Frontal cortex (tissue), 4 donors: ENCODE measurements at places on chromosomes 2 and 18.

DNA sequence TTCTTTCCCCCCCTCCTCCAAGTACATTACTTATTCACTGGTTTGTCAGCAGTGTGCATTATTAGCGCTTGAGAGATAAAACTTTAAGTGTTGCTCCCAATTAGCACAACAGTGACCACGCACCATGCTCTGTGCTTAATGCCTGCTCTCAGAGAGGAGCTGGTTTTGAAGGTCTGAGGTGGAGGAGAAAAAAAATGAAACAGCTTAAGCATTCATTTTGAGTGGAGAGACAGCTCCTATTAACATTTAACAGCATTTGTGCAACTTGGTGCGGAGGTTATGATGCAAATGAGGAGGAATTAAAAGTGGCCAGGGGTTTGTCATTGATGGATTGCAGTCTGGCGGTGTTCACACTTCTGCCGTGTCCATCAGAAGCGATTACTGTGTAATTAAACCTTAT lies 141.8 kb downstream of the FIGN start:
- no peak for DNase-seq

- DNase-seq = no peak
Measured at GRCh38 chr2:164719996-164720941, 99.0 kb upstream of the GRB14 start.

GRCh38 chr2:181250691-181251090 lies 206.5 kb upstream of the ITGA4 start:
- DNase-seq = no peak

DNA sequence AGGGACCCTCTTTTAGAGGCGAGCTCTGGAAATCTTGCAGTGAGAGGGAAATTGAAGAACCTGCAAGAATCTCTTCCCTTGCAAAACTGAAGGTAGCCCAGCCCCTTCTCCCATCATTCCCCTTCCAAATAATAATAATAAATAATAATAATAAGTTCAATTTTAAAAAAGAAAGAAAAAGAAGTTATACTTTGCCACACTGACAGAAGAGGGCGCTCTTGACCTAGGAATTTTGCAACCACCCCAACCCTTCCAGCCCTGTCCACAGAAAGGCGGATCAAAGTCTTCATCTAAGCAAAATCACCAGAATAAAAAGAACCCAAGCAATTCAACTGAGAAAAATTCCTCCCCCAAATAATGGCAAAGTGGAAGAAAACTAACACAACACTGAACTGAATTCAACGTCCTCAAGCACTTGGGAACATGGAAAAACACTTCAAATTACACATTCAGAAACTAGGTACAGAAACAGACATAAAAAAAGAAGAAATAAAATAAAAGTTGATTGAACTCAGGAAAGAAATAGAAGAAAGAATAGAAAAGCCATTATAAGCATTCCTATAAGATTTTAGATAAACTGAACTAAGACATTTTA lies 98.9 kb upstream of the GLS start:
- DNase-seq = no peak

GRCh38 chr18:80159713-80160636 lies 50.9 kb downstream of the ADNP2 start:
- DNase-seq = no peak

- no peak for DNase-seq
Measured at GRCh38 chr2:217751192-217751591, 251.6 kb downstream of the TNS1 start.

- DNase-seq = no peak
Measured at GRCh38 chr2:19124135-19124534, 234.3 kb downstream of the OSR1 start.

- no peak for DNase-seq
Measured at GRCh38 chr2:113148606-113149552, 21.5 kb downstream of the IL1RN start.

- no peak for DNase-seq
Measured at GRCh38 chr2:217412721-217413120, 552.9 kb upstream of the TNP1 start.

DNA sequence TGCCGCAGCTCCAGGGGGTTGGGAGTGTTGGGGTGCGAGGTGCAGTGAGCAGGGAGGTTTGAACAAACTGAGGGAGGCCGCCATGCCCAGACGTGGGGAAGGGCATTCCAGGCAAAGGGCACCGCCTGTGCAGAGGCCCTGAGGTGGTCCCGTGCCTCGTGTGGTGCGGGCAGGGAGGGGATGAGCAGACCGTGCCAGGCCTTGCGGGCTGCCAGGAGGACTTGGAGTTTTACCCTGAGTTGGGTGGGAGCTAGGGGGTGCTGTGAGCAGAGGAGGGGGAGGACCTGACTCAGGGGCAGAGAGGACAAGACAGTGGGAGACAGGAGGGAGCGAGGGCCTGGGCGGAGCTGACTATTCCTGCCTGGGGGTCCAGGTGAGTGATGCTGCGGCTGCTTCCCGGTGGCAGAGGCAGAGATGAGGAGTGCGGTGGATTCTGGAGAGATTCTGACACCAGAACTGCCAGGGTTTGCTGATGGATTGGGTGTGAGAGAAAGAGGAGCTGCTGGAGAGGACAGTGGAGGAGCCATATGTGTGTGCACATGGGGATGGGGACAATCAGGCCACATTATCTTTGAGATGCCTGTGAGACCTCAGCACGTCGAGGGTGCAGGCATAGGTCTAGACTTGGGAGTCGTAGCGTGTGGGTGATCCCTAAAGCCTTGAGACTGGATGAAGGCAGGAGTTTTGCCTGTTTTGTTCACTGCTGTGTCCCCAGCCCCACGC lies 23.4 kb downstream of the ZAP70 start:
- DNase-seq = no peak

GRCh38 chr2:58594175-58594574 lies 353.1 kb upstream of the FANCL start:
- DNase-seq = no peak

- no peak for DNase-seq
Measured at GRCh38 chr2:8606226-8606625, 75.6 kb upstream of the ID2 start.

- DNase-seq = no peak
Measured at GRCh38 chr18:13353084-13353823, 134.7 kb downstream of the LDLRAD4 start.

DNA sequence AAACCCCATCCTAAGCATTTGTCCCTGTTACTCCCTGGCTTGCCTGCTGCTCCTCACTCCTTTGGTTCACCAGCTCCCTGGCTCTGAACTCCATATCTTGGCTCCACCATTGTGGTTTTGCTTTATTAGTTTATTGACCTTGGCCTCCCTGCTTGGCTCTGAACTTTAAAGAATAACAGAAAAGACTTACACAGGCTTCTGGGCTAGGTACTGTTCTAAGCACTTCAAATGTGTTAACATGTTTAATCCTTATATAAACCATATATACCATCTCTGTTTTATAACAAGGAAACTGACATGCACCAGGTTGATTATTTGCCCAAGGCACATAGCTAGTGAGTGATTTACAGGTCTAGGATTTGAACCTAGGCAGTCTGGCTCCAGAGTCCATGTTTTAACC lies 149.7 kb upstream of the CAPN13 start:
- DNase-seq = no peak

DNA sequence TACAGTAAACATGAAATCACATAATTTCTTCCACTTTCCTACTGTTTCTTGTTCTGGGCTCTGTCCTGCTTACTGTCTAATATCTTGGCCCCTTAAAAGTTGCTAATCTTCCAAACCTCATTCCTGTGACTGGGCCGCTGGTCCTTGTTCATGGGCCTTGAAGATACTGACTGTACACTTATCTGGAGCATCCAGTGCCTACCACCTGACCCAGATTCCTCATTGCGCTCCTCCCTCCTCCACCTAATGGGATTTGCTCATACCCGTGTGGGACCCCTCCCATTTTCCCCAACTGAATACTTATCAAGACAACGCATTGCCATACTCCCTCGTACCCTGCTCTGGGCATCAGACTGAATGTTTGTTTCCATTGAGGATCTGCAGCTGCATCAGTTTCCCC lies 6.1 kb upstream of the IL37 start:
- DNase-seq = no peak

DNA sequence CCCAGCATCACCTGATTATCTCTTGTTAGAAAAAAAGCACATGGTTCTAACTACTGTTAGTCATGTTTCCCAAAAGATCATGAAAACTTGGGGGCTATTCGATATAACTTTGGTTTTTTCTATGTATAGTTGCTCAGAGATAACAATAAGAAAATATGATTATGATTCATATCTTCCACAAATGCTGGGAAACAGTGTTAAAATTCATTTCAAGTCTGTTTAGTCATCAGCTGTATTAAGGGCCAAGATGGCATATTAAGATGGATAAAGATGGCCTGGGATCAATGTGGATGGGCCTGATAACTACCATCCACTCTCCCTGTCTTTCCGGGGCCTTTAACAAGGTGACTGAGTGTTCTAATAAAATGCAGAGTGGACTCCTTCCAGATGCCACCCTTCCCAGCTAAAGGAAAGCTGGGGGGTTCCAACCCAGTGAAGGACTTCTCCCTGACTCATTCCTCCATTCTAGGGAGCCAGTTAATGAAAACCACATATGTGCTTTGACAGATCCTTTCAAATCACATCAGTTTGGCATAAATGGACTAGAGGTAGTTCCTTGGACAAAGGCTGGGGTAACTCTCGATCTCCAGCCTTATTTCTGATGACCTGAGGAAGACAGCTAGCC lies 221.6 kb downstream of the VAPA start:
- no peak for DNase-seq

DNA sequence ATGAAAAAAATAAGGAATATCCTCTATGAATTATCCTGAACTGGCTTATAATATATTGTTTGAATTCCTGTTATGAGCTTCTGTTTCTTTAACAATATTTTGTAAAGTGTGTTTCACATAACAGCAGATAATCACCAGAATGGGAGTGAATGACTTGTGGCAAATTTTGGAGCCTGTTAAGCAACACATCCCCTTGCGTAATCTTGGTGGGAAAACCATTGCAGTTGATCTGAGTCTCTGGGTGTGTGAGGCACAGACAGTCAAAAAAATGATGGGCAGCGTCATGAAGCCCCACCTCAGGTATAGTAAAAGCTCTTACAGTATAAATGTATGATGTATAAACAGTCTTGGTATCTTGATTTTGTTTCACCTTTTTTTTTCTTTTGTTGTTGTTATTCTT lies 5.9 kb downstream of the GEN1 start:
- DNase-seq = no peak

- no peak for DNase-seq
Measured at GRCh38 chr2:26730549-26731344, 33.3 kb upstream of the SLC35F6 start.

GRCh38 chr2:145851730-145852129 lies 1331.8 kb upstream of the ZEB2 start:
- DNase-seq = no peak

DNA sequence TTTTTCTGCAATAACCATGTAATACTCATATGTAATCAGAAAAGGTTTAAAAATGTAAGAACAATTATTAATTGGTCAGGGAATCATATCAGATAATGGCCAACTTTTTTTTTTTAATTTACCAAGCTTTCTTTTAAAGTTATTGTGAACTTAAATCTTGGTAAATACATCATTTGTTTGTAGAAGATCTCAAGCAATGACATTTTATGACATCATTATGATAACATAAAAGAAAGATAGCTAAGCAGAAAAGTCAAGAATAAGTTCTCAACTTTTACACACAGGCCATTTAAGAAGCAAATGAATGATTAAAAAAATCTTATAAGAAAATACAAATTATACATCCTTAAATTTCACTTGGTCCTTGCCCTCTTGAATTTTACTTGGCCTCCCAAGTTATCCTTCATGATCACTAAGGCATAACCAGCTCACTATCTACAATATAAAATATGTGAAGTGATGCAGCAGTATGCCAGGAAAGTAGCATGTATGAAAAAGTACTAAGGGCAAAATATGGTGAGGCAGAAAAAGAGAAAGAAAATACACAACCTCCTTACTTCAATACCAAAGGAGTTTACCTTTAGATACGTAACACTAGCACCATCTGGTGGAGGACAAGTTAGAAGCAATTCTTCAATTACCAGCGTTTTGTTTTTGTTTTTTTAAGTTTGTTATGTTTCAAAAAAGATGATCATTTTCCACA lies 116.6 kb downstream of the SRBD1 start:
- DNase-seq = peak; percentile 2

- peak; percentile 51 for DNase-seq
Measured at GRCh38 chr2:28624793-28625701, 126.6 kb upstream of the PPP1CB start.

DNA sequence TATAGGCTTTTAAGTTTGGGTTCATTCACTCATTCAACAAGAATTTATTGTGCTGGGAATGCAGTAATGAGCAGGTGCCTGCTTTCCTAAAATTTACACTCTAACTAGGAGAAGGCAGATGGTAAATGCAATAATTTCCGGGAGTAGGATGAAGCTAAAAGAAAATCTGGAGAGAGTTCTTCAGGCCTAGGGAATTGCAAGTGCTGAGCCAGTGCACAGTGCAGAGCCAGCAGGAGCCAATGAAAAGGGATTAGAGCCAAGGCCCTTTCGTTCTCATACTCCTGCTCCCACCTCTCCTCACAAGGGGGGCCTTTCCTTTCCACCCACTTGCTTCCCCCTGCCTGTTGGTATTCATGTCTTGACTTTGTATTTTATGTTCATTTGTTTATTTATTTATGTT lies 55.1 kb downstream of the CFAP221 start:
- no peak for DNase-seq

- DNase-seq = no peak
Measured at GRCh38 chr2:209942426-209942825, 60.0 kb upstream of the RPE start.

DNA sequence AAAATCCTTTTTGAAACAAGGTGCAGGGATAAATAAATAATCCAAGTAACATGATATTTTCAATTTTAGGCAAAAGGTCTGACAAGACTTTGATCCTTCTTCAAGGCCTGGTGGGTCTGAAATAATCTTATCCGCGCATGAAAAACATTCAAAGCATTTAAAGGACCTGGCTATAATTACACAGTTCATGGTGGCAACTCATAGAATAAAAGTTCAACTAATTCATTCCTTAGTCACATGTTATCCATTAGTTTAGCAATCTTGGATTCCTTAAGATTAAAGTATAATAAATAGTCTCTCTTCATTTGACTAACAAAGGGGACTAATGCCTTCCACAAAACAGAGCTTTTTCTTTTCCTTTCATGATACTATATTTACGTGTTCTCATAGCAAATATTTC lies 21.0 kb upstream of the SLC38A11 start:
- DNase-seq = no peak

DNA sequence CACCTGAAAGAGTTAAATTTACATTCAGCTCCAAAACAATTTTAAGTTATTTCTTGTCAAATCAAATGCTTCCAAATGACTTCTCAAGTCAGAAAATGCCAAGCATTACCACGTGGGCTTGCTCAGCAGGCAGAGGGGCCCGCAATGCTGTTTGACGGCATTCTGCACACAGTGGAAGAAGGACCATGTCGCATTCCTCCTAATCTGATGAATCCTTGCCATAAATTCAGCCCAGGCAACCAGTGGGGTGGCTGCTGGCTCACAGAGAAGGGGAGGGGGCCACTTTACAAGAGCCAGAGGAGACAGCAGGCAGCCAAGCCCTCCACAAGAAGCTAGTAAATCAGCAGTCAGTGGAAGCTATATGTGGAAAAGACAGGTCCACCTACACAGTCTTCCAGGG lies 56.7 kb downstream of the OSR1 start:
- DNase-seq = no peak

DNA sequence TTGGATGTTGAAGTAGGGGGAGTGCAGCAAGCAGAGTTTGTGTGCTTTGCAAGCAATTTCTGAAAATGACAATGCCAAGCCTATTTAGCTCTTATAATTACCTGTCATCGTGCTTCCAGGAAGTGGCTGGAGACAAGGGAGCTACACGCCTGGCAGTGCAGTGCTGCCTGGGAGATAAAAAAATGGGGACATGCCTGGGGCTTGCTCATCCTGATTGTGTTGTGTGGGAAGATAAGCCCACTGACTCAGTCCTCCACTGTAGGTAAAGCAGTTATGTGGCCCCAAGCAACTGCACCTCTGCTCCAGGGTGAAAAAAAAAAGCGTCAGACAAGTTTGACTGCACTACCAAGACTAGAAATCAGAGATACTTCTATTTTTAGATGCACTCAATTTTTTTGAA lies 396.9 kb upstream of the NXPH2 start:
- DNase-seq = no peak
